ENCODE measurements at places on chromosomes 12 and 14. TPM values are rescaled to one million over a fixed set of nuclear protein-coding genes. Genes with fewer than 3 reads are reported as not detected.
A peak's percentile ranks its signal among the peaks of the same experiment; 100 is the strongest.

GRCh38 chr14:25607192-25607591 is 557.2 kb upstream of the STXBP6 start:
- DNase-seq = no peak

GRCh38 chr12:23662966-23663365 is 286.5 kb downstream of the SOX5 start:
- no peak for DNase-seq

The SYT1 gene
- total RNA-seq = 6.5 TPM

The TNFAIP2 gene
- total RNA-seq = 12.1 TPM

- no peak for DNase-seq
These were observed 258.7 kb downstream of the EMP1 start for GRCh38 chr12:13454991-13455777.

DNA sequence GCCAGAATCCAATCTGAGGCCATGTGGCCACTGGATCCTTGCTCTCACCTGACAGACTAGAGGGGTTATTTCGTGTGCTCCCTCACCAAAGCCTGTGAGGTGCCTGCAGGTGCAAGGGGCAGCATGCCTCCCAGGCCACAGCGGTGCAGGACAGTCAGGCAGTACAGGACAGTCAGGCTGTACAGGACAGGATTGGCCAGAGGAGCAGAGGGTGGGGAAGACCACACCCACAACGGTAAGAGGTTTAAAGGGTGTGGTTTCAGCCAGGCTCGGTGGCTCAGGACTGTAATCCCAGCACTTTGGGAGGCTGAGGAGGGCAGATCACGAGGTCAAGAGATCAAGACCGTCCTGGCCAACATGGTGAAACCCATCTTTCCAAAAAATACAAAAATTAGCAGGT is 3.1 kb upstream of the BRF1 start:
- DNase-seq = no peak

DNA sequence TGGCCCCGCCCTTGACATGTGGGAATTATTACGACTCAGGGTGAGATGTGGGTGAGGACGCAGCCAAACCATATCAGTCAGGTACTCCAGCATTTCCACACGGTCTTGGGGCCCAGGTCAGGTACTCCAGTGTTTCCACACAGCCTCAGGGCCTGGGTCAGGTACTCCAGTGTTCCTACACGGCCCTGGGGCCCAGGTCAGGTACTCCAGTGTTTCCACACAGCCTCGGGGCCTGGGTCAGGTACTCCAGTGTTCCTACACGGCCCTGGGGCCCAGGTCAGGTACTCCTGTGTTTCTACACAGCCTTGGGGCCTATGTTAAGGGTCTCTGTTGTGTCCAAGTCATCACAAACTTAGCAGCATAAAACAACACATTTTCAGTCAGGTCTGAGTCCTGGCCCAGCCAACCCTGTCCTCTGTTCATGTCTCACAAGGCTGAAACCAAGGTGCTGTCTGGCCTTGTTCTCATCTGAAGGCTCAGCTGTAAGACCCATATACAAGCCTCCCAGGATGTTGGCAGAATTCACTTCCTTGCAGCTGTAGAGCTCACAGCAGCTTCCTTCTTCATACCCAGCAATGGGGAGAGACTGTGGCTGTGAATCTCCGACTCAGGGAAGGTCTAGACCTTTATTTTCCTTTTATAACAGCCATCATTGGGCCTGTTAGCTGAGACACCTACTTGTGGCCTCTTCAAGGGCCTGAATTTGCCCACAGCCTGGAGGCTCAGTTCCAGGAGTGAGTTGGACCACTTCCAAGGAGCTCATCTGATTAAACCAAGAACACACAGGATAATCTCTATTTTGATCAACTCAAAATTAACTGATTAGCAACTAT is 107.6 kb upstream of the SFSWAP start:
- DNase-seq = no peak

- DNase-seq = no peak
These were observed 463.1 kb downstream of the RAD51B start for GRCh38 chr14:68282479-68283377.

DNA sequence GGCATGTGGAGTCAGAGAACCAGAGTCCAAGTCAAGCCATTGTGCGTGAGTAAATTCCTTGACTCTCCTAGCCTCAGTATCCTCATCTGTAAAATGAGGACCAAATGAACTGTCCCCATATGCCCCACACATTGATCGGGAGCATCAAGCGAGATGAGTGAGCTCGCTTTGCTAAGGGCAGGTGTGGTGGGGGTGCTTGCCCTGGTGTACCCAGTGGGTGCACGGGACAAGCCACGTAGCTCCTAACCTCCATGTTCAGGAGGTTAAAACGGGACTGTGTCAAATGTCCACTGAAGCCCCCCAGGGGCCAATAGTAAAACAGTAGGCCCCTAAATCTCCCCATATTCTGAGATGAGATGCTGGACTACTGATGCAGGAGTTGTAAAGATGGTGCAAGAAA is 60.9 kb downstream of the SERPINA3 start:
- DNase-seq = no peak

The SLC2A3 gene
- 1,354 TPM for total RNA-seq

GRCh38 chr14:54773171-54774006 is 129.2 kb downstream of the GCH1 start:
- peak; percentile 93 for DNase-seq

The CCDC197 gene
- total RNA-seq = not detected

DNA sequence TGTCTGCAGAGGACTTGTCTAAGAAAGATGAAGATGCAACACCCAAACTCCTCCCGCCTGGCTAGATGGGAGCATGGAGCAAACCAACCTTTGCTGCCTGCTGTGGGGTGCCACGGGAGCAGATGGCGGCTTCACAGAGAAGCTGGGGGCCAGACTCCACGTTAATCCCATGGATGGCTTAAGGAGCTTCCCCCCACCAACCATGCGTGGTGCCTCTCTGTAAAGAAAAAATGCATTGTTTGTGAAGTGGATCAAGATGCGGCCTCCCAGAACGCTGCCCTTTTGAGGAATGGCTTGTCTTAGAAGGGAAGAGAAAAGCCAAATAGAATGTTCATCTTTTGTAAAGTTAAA is 15.6 kb downstream of the MVK start:
- DNase-seq = no peak

The SYCP3 gene
- 0.09 TPM for total RNA-seq

The FAM222A gene
- total RNA-seq = 21.6 TPM

The EIF2S3B gene
- 4.6 TPM for total RNA-seq
